ENCODE measurements at places on chromosomes 5 and 9.

- DNase-seq, result no peak
Observed at GRCh38 chr5:109350537-109351270, 59.1 kb downstream of the PJA2 start.

- no peak for DNase-seq
Observed at GRCh38 chr5:16067415-16067814, 112.2 kb downstream of the MARCHF11 start.

- peak; percentile 26 for DNase-seq
Observed at GRCh38 chr5:74919487-74919886, 53.3 kb upstream of the FAM169A start.

DNA sequence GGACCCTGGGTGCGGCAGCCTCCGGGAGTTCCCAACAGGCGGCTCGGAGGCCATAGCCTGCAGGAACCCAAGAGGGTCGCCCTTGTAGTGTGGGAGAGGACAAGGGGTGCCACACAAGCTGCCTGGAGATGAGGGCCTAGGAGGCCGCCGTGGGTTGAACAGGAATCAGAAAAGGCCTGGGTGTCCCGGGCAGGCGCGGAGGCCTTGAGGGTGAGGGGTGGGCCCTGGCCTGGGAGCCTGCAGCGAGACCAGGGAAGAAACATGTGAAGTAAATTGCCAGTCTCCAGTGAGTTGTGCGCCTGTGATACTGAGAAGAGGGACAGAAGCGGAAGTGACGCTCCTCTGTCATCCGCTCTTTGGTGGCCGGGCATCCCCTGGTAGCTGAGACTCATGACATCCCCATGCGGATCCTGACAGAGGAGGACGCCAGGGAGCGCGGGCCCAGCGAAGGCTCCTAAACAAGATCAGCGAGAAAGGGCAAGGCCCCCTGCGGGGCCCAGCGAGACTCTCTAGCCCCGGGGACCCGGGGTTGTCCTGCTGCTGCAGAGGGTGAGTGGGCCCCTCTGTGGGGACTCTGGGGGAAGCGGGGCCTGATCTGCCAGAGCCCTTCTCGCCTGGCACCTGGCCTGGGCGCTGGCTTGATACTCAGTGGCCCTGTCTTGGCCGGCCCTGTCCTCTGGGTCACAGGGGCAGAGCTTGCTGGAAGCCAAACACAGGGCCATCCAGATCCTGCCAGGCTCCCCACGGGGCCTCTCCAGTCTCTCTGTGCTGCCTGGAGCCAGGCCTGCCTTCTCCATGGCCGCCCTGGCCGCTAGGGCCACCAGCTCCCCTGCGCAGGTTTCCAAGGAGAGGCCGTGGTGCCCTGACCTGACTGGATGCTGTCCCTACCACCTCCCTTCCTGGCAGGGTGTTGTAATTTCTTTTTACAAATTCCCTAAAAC, 788.4 kb downstream of the TLE4 start:
- no peak for DNase-seq

GRCh38 chr5:95711501-95712346, 19.4 kb upstream of the RHOBTB3 start:
- DNase-seq, result no peak

DNA sequence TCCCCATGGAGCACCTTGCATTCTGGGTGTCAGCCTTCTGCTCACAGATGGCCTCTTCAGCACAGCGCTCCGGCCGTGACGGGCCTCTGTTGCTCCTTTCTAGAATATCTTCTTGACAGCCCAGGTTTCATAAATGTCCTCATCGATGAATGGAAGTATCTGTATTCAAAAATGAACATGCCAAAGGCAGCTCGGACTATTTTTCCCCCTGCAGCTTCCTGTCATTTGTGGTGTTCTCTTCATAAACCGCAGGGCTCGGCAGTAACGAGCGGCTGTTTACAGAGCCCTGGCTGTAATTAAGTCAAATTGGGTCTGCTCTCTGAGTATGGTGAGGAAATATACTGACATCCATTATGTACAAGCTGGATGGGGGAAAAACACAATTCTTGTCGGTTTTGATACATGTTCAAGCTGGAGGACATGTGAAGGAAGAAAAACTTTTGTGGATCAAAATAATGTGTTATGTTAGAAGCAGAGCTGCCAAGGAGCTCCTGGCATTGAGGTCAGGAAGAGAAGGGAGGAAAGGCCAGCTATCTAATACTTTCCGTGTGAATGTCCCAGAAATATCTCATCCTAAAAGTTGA, 154.1 kb upstream of the CD180 start:
- peak; percentile 17 for DNase-seq

DNA sequence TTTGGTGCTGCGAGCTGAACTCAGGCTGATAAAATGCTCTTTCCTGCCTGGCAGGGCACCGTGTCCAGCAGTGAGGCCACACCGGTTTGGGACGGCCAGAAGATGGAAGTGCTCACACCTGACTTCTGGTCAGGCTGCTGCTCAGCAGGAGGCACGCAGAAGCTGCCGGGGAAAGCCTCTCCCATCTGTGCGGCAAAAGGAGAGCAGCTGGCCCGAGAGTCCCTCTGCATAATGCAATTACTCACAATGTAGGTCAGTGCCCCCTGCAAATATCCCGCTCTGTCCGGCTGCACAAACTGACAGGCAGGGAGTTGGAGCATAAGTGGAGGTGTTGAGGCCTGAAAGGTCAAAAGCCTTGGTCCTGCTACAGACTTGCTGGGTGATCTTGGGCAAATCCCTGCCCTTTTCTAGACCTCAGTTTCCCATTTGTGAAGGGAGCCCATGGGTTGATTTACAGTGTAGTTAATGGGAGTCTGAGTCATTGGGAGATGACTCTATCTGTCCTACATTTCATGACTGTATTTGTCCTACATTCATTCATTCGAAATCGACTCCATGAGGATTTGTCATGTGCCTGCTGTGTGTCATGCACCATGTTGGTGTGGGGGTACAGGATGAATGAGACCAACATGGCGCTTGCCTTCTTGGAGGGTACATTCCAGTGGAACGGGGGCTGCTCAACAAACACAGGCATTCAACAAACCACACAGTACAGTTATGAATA, 61.8 kb upstream of the TBC1D2 start:
- no peak for DNase-seq

DNA sequence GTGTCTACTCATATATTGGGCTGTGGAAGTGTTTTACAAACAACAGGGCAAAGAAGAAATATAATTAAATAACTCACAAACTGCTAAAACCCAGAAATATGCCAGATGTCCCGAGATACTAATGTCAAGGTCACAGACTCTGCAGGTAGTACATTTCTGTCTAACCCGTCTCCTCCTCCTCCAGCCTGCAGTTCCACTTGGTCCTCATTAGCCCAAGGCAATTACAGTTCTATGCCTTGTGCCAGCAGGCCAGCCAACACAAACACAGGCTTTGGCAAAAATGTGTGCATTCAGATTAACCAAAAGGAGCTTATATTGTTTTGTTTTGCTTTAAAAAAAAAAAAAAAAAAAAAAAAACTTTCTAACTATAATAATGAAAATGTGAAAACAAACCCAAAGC, 148.8 kb downstream of the MYO10 start:
- DNase-seq, result no peak

- no peak for DNase-seq
Observed at GRCh38 chr9:16496908-16497307, 373.6 kb downstream of the BNC2 start.

DNA sequence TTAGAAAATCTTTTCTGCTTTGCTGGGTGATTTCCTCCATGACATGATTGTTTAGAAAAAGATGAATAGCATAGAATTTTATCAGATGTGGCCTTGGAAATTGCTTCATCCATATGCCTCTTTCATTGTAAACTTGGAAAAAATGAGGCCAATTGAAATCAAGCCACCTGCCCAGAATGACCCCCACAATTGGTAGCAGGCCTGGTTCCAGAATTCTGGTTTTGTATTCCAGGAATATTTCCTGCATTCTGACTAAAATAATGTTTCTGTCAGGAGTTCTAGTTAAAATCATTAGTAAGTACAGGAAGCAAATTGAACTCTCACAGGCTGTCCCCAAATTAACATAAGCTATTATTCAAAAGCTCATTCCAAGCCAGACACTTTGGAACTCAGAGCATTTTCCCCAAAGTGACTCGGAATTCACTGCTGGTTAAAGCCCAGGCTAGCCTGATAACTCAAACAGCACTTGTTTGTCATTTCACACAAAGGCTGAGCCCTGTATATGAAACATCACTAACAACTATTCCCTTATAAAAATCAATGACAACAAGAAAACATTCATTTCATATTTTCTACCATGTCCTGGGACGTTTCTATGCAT, 75.1 kb upstream of the ADCY2 start:
- DNase-seq, result no peak

GRCh38 chr5:59790376-59790775, 103.2 kb downstream of the PDE4D start:
- no peak for DNase-seq

DNA sequence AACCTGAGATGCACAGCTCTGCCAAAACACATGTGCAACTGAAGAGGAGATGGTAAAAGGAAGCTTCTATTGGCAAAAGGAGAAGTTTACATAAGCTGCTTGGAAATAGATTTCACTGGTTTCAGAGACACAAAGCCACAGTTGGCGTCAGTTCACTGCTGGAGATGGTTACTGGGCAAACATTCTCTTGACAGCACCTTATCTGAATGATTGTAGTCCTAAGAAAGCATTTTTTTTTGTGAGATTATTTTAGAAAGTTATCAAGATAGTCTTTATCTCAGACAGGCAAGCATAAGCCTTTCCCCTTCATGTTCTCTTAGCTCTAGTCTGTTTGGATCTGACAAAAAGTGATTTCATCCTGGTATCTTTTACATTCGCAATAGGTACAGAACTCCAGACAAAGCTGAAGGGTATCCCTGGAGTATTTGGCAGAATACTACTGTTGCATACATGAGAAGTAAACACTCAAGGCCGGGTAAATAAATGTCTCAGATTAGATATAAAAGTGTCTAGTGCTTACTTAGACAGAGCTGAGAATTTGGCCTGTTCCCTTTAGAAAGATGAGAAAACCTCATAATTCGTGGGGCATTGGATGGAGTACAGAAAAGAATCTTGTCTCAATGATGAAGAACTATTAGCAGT, 1668.0 kb upstream of the NUDT12 start:
- no peak for DNase-seq

DNA sequence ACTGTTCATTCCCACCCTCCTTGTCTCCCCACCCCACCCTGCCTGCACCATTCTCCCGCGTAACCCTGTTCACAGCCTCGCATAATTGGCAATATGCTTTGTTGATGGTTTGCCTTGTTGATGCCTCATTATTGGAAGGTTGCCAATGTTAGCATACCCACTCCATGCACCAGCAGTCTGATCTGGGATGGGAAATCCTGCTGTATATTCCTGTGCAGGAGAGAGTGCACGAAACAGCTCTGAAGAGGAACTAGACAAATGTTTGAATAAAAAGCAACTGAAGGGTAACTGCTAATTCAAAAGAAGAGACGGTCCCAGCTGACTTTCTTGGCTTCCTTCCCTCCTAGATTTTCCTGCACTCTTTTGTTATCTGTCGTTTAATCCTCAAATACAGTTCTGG, 271.7 kb upstream of the TLE4 start:
- no peak for DNase-seq

GRCh38 chr5:89071941-89072331, 189.0 kb upstream of the MEF2C start:
- DNase-seq, result no peak

DNA sequence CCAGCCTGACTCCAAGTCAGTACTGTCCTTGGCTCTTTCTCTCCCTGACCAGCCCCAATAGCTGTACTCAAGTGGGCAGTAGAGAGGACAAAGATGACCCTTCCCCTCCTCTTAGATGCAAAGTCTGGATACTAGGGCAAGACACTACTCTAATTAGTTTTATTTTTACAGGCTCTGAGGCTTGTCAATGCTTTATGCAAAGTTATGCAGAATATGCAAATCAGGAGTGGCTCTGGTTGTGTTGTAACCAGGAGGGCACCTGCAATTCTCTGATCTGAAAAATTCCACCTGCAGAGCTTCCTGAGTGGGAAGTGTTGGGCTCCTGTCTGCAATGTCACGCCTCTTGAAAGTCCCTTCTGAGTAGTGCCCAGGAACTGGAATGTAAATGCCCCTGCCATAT, 201.5 kb downstream of the RGS3 start:
- DNase-seq, result no peak

DNA sequence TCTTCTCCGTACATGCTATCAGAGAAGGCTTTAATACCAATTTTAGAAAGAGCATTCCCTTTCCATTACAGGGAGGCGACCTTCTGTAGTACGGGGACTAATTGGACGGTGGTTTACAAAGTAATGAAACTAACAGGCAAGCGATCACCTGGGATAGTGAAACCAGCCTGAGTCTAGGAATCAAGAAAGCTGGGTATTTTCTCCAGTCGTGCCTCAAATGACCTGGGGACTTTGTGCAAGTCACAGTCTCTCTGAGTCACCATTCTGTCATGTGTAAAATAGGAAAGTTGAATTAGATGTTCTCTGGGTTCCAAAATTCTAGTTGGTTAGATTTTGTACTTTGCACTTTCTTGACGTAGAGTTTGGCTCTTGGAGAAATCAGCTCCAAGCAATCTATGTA, 22.7 kb upstream of the SSBP2 start:
- DNase-seq, result no peak

Measured in CD4-positive, alpha-beta T cell treated with Interleukin-15 for 4 hours (primary cell).